ENCODE measurements at places on chromosomes 1 and 21. TPM values are rescaled to one million over a fixed set of nuclear protein-coding genes. Genes with fewer than 3 reads are reported as not detected.
A peak's percentile ranks its signal among the peaks of the same experiment; 100 is the strongest.

DNA sequence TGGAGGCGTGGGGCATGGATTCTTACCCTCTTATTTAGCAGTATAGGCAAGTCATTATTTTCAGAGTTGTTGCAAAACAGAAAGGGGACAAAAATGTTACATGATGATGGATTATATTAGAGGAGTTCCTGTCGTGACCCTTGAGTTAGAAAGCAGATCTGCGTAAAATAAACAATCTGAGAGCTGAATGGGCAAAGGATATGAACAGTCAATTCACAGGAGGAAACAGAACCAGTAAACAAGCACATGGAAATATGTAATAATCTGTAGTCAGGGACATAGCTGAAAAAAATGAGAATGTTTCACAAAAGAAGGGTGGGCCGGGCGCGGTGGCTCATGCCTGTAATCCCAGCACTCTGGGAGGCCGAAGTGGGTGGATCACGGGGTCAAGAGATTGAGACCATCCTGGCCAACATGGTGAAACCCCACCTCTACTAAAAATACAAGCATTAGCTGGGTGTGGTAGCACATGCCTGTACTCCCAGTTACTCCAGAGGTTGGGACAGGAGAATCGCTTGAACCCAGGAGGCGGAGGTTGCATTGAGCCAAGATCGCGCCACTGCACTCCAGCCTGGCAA lies 20.9 kb downstream of the RCAN1 start:
- H3K27me3 ChIP-seq: no peaks in the 10 kb centered on the region
- H3K27ac ChIP-seq: no peak overlapping the region
- no peaks in the 10 kb centered on the region for H3K36me3 ChIP-seq
- no peak overlapping the region for H3K4me3 ChIP-seq
- H3K4me1 ChIP-seq: peaks cover 10% of the 10 kb centered on the region

- no peak overlapping the region for H3K4me3 ChIP-seq
- no peaks in the 10 kb centered on the region for H3K36me3 ChIP-seq
These were observed 83.2 kb downstream of the CLDN17 start for GRCh38 chr21:30083225-30083945.

GRCh38 chr1:145827966-145828365 lies 4.0 kb downstream of the POLR3C start:
- peaks cover 65% of the 10 kb centered on the region for H3K36me3 ChIP-seq
- no peak for DNase-seq
- peak overlapping the region; percentile 62 for H3K4me3 ChIP-seq
- peak overlapping the region; percentile 95 for H3K27ac ChIP-seq
- peaks cover 42% of the 10 kb centered on the region for H3K4me1 ChIP-seq
- no peaks in the 10 kb centered on the region for H3K27me3 ChIP-seq

- no peak overlapping the region for H3K4me3 ChIP-seq
- no peaks in the 10 kb centered on the region for H3K27me3 ChIP-seq
- peaks cover 3% of the 10 kb centered on the region for H3K36me3 ChIP-seq
- DNase-seq: no peak
These were observed 49.1 kb upstream of the LRRC3 start for GRCh38 chr21:44405948-44406872.

GRCh38 chr1:172973424-172973823 lies 77.3 kb downstream of the TNFSF18 start:
- DNase-seq: no peak
- no peaks in the 10 kb centered on the region for H3K27me3 ChIP-seq
- H3K4me1 ChIP-seq: peaks cover 11% of the 10 kb centered on the region
- H3K4me3 ChIP-seq: no peak overlapping the region

DNA sequence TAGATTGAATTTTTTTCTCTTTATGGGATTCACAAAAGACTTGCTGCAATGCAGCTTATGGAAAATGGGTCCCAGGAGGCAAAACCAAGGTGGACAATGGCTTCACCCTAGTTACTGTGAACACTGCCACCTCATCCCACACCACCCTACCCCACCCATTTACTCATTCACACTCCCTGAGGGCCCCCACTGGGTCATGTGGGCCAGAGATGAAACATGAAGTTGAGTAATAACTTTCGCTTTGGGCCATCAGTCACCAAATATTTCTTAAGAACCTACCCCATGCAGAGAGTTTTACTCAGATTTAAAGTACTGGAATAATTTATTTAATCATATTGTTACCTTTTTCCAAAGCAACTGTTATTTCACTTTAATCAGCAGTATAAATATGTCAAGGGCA lies 191.8 kb downstream of the TPR start:
- H3K4me3 ChIP-seq: no peak overlapping the region
- H3K27me3 ChIP-seq: peaks cover 26% of the 10 kb centered on the region
- no peak overlapping the region for H3K27ac ChIP-seq
- no peaks in the 10 kb centered on the region for H3K36me3 ChIP-seq
- peak; percentile 30 for DNase-seq

DNA sequence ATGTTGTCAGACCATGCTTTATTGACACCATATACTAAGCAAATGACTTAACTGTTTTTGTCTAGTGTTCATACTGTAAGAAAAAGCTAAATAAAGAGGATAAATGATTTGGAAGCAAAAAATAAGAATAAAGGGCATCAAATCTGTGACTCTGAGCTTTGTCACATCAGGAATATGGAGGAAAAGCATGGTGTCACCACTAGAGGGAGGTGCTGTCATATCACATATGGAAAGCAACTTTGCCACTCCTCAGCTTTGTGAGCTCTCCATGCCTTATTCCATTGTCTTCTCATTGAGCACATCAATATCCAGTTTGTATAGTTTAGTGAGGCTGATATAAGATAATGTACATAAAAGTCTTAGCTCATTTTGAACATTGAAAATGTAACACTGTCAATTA lies 20.8 kb upstream of the GBP1 start:
- no peak overlapping the region for H3K27ac ChIP-seq
- no peaks in the 10 kb centered on the region for H3K36me3 ChIP-seq
- DNase-seq: no peak
- H3K4me1 ChIP-seq: no peaks in the 10 kb centered on the region
- H3K27me3 ChIP-seq: no peaks in the 10 kb centered on the region

- peak overlapping the region; percentile 37 for H3K4me3 ChIP-seq
- peak overlapping the region; percentile 85 for H3K27ac ChIP-seq
- H3K27me3 ChIP-seq: no peaks in the 10 kb centered on the region
- peaks cover 47% of the 10 kb centered on the region for H3K4me1 ChIP-seq
- DNase-seq: no peak
These were observed 3.2 kb downstream of the NIT1 start for GRCh38 chr1:161121042-161121650.

GRCh38 chr1:32337855-32338636 lies 2.0 kb upstream of the MARCKSL1 start:
- H3K4me1 ChIP-seq: peaks cover 38% of the 10 kb centered on the region
- H3K36me3 ChIP-seq: peaks cover 10% of the 10 kb centered on the region
- H3K4me3 ChIP-seq: no peak overlapping the region
- H3K27ac ChIP-seq: peak overlapping the region; percentile 31
- H3K27me3 ChIP-seq: no peaks in the 10 kb centered on the region

DNA sequence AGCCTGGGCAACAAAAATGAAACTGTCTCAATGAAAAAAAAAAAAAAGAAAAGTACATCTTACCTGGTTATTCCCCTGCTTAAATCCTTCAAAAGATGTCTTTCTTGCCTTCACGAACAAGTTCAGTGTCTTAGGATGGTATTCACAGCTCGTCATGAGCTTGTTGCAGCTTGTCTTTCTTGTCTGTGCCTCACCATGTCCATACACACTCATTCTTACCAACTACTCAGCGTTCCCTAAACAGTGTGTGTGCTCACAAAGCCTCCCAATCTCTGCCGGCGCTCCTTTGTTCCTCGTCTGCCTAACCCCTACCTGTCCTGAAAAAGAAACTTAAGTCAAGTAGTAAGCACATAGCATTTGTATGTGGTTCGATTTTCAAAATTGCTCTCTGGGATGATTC lies 31.1 kb downstream of the UBE4B start:
- no peak overlapping the region for H3K27ac ChIP-seq
- H3K4me1 ChIP-seq: peaks cover 14% of the 10 kb centered on the region
- no peaks in the 10 kb centered on the region for H3K36me3 ChIP-seq
- DNase-seq: no peak

GRCh38 chr1:61222240-61222639 lies 139.9 kb downstream of the NFIA start:
- no peak overlapping the region for H3K4me3 ChIP-seq
- no peaks in the 10 kb centered on the region for H3K4me1 ChIP-seq
- H3K27ac ChIP-seq: no peak overlapping the region
- no peaks in the 10 kb centered on the region for H3K27me3 ChIP-seq

DNA sequence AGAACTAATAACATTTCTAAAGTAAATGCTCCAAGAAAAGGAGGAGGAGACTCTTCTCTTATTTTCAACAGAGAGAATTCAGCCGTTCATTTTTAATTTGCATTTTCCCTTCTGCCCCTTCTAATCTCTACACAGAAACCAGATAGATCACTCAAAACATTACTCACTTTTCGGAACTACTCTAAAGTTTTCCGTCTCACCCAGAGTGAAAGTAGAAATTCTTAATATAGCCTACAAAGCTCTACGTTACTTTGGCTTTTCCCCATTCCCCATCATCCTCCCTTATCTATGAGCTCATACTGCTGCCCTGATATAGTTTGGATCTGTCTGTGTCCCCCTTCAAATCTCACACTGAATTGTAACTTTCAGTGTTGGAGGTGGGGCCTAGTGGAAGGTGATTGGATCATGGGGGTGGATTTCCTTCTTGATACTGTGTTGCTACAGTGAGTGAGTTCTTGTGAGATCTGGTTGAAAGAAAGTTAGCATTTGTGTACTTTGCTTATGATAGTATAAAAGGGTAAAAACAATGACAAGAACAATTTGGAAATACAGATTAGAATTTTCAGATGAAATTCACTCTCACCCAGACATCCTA lies 188.2 kb downstream of the AMY1C start:
- H3K36me3 ChIP-seq: no peaks in the 10 kb centered on the region
- no peak overlapping the region for H3K4me3 ChIP-seq
- H3K4me1 ChIP-seq: peaks cover 2% of the 10 kb centered on the region

KLHDC9 gene
- 0.33 TPM for total RNA-seq

KIF26B gene
- 0.60 TPM for total RNA-seq

CFAP141 gene
- not detected for total RNA-seq

GFI1 gene
- 85.0 TPM for total RNA-seq

BGLAP gene
- 2.2 TPM for total RNA-seq

S100A4 gene
- total RNA-seq: 44.7 TPM

FNDC5 gene
- total RNA-seq: not detected

SPTA1 gene
- not detected for total RNA-seq

MTARC1 gene
- total RNA-seq: not detected

C1orf185 gene
- total RNA-seq: not detected

Measured in activated naive CD8-positive, alpha-beta T cell treated with anti-CD3 and anti-CD28 coated beads for 36 hours (primary cell).